Nasal cavity respiratory epithelium epithelial cell of viscerocranial mucosa (primary cell): ENCODE measurements at places on chromosomes 2 and 18. TPM values are rescaled to one million over a fixed set of nuclear protein-coding genes. Genes with fewer than 3 reads are reported as not detected.

CHRND gene
- not detected in 2 replicates for total RNA-seq

MTX2 gene
- total RNA-seq, result 27.0 and 31.5 TPM in 2 replicates

LRRC30 gene
- total RNA-seq, result not detected in 2 replicates

UGT1A8 gene
- total RNA-seq, result under 0.01 and 0.14 TPM in 2 replicates

NT5C1B gene
- not detected in 2 replicates for total RNA-seq

POTEC gene
- not detected in 2 replicates for total RNA-seq

MYO7B gene
- total RNA-seq, result not detected in 2 replicates

KLHL41 gene
- under 0.01 and 0.21 TPM in 2 replicates for total RNA-seq

PRSS56 gene
- total RNA-seq, result not detected in 2 replicates

TEX44 gene
- total RNA-seq, result not detected in 2 replicates

WNT6 gene
- not detected in 2 replicates for total RNA-seq

MARCHF4 gene
- under 0.01 TPM in 1 of 2 replicates, not detected in the other for total RNA-seq

ORC4 gene
- total RNA-seq, result 27.3 and 60.4 TPM in 2 replicates

TMEM169 gene
- 0.14 and 0.34 TPM in 2 replicates for total RNA-seq

SEH1L gene
- 76.2 and 90.0 TPM in 2 replicates for total RNA-seq

RNMT gene
- 42.0 and 58.2 TPM in 2 replicates for total RNA-seq

UGT1A3 gene
- 2.8 TPM in 1 of 2 replicates, not detected in the other for total RNA-seq

CCNT2 gene
- 27.3 and 43.1 TPM in 2 replicates for total RNA-seq

NEU4 gene
- 0.07 TPM in 1 of 2 replicates, not detected in the other for total RNA-seq

RUFY4 gene
- not detected in 2 replicates for total RNA-seq

VPS4B gene
- 115 and 141 TPM in 2 replicates for total RNA-seq

DSEL gene
- total RNA-seq, result 3.5 and 3.8 TPM in 2 replicates

GPR17 gene
- not detected in 2 replicates for total RNA-seq

MAP4K3 gene
- total RNA-seq, result 25.6 and 36.2 TPM in 2 replicates

C1GALT1C1L gene
- total RNA-seq, result under 0.01 and 0.14 TPM in 2 replicates

RAD51AP2 gene
- total RNA-seq, result 0.34 and 0.57 TPM in 2 replicates

MAL gene
- total RNA-seq, result 1.6 and 4.1 TPM in 2 replicates

CREG2 gene
- total RNA-seq, result 0.68 and 3.1 TPM in 2 replicates

LMAN1 gene
- 148 and 341 TPM in 2 replicates for total RNA-seq

SATB2 gene
- total RNA-seq, result 0.68 and 3.5 TPM in 2 replicates

PXDN gene
- total RNA-seq, result 51.6 and 109 TPM in 2 replicates

SLC19A3 gene
- total RNA-seq, result under 0.01 and 0.36 TPM in 2 replicates

MC5R gene
- total RNA-seq, result not detected in 2 replicates

SERPINB4 gene
- total RNA-seq, result 1.7 and 63.5 TPM in 2 replicates

DSG2 gene
- total RNA-seq, result 103 and 557 TPM in 2 replicates

YPEL5 gene
- total RNA-seq, result 96.0 and 116 TPM in 2 replicates

LBX2 gene
- total RNA-seq, result 0.68 and 1.00 TPM in 2 replicates

KCNG2 gene
- total RNA-seq, result not detected in 2 replicates

POTEJ gene
- not detected in 2 replicates for total RNA-seq

UGT1A6 gene
- total RNA-seq, result 5.5 and 82.7 TPM in 2 replicates

MAPRE2 gene
- 1.7 and 2.7 TPM in 2 replicates for total RNA-seq
